Bone marrow (tissue), 2 donors: ENCODE measurements at places on chromosomes 4 and X.

- DNase-seq = no peak
Measured at GRCh38 chrX:27571164-27571563, 19.0 kb upstream of the DCAF8L2 start.

DNA sequence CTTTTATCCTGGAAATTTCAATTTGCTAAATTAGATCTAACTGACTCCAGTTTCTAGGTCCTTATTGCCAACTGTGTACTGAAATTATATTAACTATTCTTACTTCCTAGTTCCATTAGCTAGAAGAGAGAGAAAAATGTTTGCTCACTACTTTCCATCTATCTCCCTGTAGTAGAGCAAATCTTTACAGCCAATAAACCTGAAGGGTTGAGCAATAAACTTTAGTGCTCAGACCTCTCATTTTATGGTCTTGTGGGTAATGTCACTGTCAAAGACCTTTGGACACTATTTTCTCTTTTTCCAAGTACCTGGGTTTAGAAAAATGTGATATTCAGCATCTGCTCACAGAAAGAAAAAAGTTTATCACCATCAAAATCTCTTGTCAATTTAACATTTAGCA lies 237.5 kb upstream of the GEMIN8 start:
- DNase-seq = no peak

DNA sequence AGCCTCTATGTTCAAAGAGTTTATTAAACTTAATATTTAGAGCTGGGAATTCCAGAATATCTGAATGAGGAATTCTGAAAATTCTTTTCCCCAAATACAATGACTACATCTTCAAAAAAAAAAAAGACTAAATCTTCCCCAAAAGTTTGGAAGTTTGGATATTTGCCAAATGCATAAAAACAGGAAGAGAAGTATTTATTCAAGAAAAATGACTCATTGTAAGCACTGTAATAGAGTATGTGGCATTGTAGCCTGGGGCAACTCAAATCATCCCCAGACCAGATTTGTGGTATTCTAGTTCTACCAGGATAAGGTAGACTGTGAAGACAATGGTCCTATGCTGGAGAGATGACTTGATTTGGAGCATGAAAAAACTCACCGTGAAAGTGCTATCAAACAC lies 78.5 kb upstream of the PDHA2 start:
- no peak for DNase-seq

DNA sequence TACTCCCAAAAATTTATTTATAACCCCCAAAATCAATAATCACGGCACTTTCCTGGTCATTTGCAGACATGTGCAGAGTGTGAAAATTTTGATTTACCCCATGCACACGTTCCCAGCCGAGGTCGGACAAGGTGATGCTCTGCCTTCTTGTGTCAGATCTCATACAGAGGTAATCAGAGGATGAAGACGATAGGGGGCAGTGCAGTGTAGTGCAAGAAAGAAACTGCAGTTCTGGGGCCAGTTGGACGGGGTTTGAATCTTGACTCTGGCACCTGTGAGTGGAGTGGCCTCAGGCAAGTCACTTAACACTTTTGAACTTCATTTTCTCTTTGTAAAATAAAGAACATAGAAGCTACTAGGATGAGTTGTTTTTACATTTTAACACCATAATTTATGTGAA lies 88.4 kb downstream of the FRMPD3 start:
- DNase-seq = peak; percentile 7

- no peak for DNase-seq
Measured at GRCh38 chr4:167906851-167907250, 185.5 kb upstream of the ANXA10 start.

- peak; percentile 20 for DNase-seq
Measured at GRCh38 chrX:66046612-66047235, 6.8 kb upstream of the VSIG4 start.

- DNase-seq = no peak
Measured at GRCh38 chr4:176084769-176085168, 19.1 kb downstream of the WDR17 start.

DNA sequence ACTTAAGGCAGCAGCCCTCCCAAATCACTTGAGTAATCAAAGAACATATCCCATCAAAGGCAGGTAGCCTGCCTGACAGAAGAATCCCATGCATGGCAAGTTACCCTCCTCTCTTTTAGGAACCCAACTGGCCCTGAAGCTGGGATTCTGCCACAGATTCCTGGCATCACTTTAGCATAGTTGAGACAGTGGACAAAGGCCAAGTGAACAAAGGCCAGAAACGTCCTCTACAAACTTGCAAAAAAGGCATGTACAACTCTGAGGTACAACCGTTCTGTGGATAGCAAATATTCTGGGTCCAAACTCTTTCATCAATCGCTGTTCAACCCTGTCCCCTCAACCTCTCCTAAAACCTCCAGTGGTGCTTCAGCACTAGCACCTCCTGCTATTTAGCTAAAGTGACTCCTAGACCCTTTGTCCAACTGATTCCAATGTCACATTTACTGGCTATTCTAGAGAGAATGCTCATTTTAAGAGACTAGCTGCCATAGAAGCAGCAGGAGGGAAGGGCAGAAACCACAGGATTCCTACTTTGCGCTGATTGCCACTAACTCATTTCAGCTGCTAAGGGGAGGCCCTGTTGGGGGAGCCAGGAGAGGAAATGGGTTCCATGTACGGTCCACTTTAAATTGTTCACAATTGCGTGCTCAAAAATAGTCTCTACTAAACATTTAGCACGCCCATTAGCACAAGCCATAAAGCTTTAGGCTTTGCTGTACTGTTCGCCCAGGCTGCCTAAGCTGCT lies 105.9 kb downstream of the SHROOM4 start:
- DNase-seq = no peak

DNA sequence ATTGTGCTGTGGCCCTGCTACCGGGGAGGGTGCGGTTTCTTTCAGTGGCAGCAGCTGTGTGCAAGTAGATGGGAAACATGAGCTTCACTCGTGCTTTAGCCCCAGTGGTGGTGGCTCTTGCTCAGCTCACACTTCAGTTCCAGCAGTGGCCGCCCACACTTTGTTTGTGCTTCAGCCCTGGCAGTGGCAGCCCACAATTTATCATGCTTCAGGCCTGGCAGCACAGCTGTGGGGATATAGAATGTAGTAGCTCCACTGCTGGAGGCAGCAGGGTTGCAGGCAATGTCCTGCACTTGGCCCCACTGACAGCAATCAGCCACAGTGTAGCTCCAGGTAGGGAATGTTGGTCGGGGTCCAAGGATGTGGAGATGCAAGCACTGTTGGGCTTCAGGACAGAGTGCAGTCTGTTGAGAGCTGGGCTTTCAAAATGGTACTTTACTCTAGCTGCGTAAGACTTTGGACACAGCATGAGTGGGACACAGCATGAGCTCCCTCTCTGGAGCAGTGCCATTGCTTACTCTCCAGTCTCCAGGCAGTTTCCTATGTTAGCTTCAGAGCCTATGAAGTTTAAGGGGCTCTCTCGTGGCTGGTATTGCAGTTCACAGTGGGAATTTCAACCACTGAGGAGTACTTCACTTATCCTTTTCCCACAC lies 413.1 kb downstream of the PDGFC start:
- no peak for DNase-seq

DNA sequence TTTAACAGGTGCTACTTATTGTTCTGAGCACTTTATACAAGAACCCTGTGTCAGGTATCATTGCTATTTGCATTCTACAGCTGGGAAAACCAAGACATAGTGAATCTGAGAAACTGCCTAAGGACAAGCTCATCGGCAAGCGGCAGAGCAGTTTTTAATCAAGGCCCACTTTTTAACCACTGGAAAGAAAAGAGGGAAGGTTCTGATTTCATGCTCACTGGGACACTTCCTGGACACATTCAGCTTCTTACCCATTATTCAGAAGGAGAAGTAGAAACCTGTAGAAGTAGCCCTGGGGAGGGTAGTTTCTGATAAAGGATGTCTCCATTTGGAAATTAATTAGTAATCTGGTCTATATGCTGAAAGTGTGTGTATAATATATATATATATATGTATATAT lies 2.5 kb upstream of the LNX1 start:
- no peak for DNase-seq

- DNase-seq = peak; percentile 86
Measured at GRCh38 chrX:71532078-71532752, 689 bp upstream of the OGT start.

DNA sequence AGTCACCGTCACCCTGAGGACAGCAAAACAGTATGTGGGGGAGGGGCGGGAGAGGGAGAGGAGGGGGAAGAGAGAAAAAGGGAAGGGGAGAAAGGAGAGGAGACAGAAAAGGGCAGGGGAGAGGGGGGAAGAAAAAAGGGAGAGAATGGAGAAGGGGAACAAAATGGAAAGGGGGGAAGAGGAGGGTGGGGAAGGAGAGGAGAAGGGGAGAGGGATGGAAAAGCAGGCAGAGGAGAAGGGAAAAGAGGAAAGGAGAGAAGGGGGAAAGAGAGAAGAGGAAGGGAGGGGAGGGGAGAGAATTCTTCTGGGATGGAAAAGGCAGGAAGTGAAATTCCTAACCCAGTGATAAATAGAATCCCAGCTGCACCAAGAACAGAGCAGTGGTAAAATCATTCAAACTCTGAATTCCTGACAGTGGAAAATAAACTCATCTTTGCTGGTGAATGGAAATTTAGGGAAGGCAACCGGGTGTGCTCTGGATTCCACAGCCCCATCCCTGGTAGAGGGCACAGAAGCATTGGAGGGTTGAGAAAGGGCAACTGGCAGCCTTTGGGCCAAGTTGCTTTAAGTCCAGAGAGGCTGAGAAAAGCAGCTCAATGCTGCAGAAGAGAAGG lies 244.2 kb downstream of the BCOR start:
- DNase-seq = no peak

GRCh38 chr4:80921441-80921840 lies 109.1 kb upstream of the BMP3 start:
- DNase-seq = no peak

DNA sequence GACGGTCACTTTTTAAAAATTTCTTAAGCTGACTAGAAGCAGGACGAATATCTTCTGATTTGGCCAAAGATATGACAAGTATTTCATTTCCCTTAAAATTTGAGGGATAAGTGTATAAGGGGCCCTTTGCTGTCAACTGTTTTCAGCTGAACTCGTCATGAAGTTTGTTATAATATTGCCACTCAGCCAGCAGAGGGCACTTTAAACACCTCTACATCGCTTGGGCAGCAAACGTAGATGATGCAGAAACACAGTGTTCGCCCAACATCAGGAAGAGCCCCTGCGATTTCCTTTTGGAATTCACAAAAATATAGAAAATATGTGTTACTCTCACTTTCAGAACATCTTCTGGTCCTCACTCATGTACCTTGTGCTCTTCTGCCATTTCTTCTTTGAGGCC lies 435.7 kb upstream of the FMR1 start:
- no peak for DNase-seq

DNA sequence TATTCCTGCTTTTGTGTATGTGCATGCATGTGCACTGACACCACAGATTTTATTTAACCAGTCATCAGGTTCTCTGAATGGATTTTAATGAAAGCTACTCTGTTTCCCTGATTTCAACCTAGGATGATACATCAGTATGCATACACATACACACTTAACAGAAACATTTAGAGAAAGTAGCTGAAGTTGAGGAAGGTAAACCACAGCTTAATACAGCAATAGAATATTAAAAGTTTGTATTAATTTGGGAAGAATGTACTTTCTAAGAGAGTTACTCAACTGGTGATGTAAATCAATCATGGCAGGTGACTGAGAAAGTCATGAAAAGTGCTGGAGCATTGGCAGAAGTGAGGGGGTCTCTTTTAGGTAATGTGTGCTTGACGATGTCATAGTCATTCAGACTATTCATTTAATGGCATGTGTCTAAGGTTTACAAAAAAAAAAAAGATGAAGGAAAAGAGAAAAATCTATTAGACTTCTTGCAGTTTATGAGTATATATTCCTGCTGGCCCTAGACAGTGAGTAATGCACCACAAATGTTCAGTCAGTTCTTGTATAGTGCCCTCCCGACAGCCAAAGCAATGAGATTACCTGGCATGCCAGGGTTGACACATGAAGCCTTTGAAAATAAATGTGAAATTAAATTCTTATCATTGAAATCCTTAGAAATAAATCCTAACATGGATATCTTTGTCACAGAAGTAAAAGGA lies 187.6 kb downstream of the RAPGEF2 start:
- DNase-seq = no peak

DNA sequence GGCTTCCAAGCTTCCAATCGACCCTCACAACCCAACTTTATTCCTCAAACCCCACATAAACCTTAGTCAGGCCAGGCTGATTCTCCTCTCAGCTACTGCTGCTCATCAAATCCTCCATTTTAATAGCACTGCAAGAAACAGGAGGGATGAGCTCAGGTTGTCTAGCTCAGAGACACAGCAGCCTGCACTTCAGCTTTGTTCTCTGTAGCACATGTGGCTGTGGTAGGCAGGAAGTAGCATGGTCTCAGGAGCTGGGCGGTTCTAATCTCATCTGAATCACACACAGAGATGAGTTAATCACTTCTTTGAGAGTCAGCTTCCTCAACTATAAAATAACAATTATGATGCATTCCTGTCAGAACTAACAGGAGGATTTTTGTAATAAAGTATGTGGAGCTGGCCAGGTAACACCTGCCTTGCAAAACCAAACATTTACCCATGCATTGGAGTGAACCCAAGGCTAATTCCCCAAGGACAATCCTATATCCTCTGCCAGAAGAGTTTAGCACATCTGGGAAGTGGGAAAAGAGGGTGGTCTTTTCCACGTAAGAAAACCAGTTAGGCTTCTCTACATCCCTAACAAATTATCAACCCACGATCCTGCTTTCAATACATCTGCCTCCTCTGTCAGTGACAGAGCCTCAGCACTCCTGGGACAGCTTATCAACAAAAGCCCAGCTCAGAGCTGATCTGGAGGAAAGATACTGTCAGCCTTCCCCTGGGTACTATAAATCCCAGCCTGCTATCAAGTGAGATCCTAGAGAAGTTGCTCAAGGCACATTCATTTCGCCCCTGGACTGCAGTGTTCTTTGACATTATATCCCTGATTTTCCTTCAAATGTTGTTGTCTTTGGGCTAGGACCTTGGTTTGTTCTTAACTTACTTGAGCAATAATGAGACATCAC lies 32.8 kb downstream of the ELOVL6 start:
- DNase-seq = no peak

GRCh38 chr4:12519426-12519825 lies 964.7 kb downstream of the RAB28 start:
- DNase-seq = no peak

DNA sequence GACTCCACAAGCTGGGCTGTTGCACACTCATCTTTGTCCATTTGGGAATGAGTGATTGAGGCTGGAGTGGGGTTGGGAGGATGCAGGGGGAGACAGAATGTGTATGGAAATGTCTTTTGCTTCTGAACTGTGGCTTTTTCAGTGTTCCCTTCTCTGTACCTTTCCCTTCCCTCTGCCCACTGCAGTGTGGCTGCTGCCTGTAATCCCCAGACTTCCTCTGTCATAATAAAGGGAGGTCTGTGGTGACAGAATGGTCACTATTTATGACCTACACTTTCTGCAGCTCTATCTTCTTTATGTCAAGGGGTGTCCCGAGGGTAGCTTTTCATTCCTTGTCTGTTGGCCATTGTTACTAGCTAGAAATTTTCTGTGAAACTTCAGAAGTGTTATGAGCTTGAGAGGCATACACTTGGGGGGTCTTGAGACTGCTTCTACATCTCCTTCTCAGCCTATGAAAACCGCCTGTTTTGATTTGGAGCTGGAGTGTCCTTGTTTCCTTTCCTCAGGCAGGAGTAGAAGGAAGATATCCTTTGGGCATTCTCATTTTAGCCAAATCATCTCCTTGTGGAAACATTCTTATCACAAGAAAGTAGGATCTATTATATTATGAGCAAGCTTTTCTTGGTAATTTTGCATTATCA lies 63.0 kb downstream of the ANK2 start:
- no peak for DNase-seq
